ENCODE measurements at places on chromosomes 2 and 18.

GRCh38 chr2:111058264-111058663 lies 62.5 kb upstream of the BCL2L11 start:
- no peak for DNase-seq

DNA sequence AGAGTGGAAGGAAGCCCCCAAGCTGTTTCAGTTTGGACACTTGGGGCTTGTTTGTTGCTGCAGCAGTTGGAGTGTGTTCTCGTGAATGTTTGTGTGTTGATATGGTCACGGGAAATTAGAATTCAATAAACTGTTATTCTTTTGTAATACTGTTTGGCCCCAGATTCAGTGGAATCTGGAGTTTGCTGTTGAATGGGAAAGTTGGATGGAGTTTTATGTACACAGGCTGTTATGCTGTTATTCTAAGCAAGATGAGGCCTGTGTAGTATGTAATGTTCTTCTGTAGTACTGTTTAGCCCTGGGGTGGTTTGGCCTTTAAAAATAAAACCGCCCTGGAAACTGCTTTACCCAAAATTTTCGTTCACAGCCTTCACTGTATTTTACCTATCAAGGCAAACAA lies 810.4 kb upstream of the HS6ST1 start:
- DNase-seq = no peak

- no peak for DNase-seq
These were observed 5.6 kb upstream of the HS6ST1 start for GRCh38 chr2:128324008-128324896.

DNA sequence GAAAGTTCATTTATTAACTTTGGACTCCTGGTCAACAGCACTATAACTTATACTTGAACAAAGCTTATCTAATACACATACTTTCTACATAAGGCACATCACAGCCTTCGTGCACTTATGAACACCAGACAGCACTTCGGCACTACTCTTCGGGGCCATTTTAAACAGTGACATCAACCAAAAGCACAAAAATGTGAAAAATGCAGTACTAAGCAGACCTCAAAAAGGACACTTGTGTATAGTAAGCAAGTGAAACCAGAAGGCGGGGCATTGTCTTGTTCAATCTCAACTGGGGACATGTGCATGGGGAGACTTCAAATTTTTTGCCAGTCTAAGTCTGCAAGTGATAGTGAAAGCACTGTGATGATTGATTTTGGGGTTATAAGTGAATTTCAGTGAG lies 163.0 kb downstream of the NCKAP5 start:
- DNase-seq = no peak

DNA sequence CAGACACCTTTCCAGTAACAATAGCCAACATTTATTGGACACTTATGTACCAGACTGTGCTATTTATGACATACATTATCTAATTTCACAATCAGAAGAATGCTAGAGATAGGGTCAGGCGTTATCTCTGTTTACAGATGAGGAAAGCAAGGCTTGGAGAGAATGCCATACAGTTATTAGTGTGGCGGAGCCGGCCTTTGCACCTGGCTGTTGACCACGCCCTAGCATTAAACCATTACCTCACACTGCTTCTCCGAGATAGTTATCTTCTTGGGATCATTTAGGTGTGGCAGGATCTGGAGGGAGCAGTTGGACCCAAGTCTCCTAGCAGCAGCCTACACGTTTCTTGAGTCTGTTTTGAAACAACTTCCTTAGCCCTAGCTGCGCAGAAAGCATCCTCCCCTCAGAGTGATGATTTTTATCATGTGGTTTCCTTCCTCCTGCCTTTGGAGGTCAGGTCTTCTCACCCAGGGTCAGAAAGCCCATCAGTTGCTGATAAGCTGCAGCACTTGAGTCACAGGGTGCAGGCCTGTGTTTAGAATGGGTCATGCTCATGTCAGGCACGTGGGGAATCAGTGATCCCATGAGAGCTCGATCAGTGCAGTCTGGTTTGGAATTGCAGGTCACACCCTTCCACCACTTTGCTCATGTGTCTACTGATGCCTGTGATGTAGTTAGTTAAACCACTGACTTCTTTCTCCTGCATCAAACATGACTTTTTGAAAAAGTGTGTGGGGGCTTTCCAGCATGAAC lies 118.2 kb downstream of the SPTBN1 start:
- DNase-seq = no peak

DNA sequence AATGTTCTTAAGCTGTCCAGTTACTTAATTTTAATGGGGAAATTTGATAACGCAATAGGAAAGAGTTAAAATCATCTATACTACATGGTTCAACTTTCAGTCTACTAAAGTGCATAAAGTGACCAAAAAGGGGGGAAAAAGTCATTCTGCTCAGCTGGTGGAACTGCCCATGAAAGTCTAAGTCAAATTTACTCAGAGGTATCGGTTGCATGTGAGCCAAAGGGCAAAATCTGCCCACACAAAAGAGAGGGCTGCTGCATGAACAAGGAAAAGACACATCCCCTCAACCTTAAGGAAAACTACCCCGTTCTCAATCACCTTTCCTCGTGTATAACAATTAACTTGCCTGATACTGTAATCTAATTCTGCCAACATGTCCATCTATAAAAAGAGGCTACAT lies 126.1 kb downstream of the TCF4 start:
- no peak for DNase-seq

GRCh38 chr2:239954166-239955086 lies 70.7 kb downstream of the NDUFA10 start:
- DNase-seq = no peak
